ENCODE measurements at places on chromosomes 6 and 20.

- DNase-seq, result no peak
Observed at GRCh38 chr20:63546956-63547724, 409 bp downstream of the SRMS start.

DNA sequence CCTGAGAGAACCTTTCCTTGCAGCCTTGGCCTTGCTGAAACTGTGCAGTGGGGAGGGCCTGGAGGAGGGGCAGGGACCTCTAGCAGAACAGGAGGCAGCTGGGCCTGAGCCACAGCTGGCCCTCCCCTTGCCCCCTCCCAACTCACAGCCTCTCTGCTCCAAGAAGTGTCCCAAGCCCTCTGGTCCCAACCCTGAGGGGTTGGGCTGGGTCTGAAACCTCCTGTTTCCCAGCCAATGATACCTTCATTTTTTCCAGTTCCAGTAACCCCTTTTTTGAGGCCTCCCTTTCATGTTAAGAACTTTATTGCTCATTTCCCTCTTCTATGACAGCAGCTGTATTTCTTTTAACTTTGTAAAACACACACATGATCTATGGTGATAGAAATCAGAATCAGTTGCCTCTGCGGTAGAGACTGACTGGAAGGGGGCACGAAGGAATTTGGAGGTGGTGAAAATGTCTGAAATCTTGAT, 17.9 kb upstream of the ARMC12 start:
- peak; percentile 39 for DNase-seq

DNA sequence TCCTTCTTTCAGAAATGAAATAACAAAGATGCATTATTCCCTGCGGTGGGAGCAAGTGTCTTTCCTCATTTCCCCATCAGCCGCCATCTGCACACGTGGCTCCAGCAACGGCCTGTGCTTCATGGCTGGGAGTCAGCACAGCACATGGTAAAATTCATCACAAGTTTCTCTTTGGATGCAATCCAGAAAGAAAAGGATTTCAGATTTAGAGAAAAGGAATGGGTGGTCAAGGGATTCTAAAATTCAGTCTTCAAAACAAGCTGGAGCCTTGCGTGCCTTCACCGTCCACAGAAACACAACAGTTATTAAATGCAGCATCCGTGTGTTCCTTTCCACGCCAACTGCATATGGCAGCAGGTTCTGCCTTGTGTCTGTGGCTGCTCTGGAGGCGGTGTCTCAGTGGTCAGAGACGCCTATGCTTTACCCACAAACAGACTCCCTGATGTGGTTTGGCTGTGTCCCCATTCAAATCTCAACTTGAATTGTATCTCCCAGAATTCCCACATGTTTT, 107.6 kb downstream of the THBS2 start:
- DNase-seq, result no peak

DNA sequence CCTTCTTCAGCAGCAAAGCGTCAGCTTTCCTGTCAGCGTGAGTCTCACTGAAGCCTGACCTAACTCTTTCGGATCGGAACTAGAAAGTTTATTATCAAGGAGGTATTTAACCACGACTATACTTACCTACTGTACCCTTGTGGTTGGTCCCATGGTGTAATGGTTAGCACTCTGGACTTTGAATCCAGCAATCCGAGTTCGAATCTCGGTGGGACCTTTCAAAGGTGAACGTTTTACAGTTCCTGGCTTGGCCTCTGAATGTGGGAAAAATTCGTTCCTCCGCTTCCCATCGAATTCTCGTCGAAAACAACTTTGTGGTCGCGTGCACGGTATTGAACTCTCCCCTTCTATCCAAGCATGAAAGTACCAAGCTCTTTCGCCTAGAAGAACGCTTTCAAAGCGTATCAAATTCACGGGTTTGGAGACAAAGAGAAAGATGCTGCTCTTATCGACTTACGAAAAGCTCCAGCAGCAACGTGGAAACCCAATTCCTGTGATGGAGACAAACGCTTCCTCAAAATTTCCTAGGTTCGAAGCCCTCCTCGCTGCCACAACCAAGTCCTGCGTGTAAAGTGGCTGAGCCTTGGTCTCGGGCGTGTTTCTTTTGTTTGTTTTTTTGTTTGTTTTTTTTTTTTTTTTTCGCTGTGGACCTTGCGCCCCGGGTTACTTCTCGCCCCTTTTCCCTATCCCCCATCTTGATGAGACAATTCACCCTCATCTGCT, 63.7 kb downstream of the GPX5 start:
- no peak for DNase-seq

- no peak for DNase-seq
Observed at GRCh38 chr6:25874118-25874517, at the start of gene SLC17A3. Gene SLC17A3 (minus strand): TSS chr6:25874243. CDS start chr6:25868387, 5,856 bp downstream.

GRCh38 chr20:38969708-38970107, 7.6 kb downstream of the DHX35 start:
- no peak for DNase-seq

GRCh38 chr6:22664968-22665367, 95.6 kb downstream of the HDGFL1 start:
- no peak for DNase-seq

- no peak for DNase-seq
Observed at GRCh38 chr6:36822506-36823269, 16.6 kb downstream of the CPNE5 start.

- no peak for DNase-seq
Observed at GRCh38 chr20:50286609-50287008, 96.0 kb downstream of the CEBPB start.

DNA sequence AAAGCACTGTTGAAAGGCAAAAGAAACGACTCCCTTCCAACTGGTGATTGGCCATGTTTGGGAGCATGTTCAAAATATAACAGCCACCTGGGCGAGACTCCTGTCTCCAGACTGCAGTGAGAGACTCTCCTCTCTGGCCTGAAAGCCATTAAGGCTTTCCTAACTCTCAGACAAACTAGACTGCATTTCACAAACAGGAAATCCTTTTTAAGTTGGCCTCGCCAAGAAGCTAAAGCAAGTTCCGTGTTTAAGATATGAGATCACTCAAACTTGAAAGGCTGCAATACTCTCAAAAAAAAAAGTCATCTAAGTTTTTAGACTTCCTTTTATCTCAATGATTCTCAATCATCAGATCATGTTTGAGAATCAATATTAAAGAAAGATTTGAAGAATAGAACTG, 117.0 kb downstream of the TFAP2A start:
- no peak for DNase-seq

DNA sequence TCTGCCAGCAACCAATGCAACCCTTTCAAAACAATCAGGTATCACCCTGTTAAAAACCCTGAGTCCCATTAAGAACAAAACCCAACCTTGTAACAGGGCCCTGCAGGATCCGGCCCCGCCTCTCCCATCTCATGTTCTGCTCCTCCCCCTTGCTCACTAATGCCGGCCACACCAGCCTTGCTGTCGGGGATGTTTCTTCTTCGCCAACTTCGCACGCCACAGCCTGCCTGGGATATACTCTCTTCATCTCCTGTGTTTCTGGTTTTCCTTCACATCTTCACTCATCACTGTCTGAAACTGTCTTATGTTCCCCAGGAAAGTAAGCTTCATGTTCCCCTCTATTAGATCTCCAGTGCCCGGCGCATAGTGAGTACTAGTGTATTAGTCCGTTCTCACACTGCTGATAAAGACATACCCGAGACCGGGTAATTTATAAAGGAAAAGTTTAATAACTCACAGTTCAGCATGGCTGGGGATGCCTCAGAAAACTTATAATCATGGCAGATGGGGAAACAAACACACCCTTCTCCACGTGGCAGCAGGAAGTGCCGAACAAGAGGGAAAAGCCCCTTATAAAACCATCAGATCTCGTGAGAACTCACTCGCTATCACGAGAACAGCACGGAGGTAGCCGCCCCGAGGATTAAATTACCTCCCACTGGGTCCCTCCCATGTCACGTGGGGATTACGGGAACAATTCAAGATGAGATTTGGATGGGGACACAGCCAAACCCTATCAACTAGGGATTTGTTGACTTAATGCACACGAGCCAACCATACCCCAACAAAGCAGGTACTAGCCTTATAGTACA, 5.1 kb downstream of the TP53RK start:
- DNase-seq, result no peak

GRCh38 chr6:106099235-106099537, 13.1 kb downstream of the PRDM1 start:
- DNase-seq, result no peak

DNA sequence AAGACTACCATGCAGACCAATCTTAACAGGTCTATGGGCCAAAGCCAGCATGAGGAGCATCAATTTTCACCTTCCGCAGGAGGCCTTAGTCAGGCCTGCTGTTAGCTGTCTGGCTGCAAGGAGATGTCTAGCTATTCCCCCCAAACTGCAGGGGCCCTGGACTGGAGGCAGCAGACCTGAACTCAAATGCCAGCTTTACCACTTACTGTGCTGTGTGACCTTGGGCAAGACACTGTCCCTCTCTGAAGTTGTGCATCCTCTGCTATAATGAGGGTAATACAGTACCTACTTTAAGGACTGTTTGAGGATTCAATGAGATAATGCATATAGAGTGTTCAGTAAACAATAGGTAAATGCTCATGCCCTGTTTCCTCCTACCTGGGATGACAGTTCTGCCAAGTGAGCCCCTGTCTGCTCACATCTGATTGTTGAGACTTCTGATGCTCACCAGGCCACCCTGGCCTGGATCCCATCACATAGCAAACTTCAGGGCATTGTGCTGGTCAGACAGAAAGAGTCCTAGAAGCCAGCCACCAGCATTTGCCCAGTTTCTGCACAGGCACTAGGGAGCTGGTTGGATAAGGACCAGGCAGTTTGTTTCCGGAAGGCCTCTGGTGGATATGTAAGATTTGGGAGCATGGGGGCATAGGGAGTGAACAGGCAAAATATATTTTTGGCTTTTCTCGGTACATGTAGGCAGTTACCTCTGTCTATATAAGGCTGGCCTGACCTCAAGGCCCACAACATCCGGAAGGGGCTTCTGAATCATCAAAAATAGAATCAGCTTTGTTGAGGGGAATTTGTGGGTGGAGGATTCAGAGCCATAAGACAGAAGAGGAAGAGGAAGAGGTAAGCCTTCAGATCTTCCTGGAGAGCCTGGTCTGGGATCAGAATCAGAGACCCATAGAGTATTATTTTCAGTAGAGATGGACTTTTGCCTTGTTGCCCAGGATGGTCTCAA, 2.3 kb upstream of the OCSTAMP start:
- peak; percentile 12 for DNase-seq

DNA sequence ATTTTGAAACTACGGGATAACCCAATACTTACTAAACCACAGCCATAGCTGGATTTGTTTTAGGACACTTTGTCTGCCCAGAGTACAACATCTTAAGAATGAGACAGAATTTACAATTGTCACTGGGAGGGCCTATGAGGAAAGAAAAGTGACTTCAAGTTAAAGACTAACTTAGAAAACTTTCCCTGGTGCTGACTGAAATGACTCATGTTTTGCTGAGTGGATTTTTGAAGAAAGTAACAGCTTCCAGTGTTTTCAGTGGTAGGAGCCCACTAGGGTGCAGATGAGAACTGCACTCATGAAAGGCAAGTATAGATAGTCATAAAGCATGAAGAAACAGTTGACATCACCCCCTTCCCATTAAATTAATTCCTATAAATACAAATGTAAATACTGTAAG, 988.2 kb upstream of the MAP3K7 start:
- DNase-seq, result no peak

DNA sequence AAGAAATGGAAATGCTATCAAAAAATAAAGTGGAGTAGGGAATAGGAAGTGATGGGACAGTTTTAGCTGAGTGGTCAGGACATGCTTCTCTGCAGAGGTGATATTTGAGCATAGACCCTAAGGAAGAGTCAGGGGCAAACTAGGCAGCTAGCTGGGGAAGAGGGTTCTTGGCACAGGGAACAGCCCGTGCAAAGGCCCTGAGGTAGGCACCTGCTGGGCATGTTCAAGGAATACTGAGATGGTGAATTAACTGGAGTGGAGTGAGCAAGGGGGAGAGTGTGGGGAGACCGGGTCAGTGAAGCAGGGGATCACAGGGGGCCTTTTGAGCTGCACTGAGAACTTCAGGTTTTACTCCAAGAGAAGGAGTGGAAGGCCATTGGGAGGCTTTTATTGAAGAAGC, 7.5 kb upstream of the SIRPA start:
- DNase-seq, result no peak

DNA sequence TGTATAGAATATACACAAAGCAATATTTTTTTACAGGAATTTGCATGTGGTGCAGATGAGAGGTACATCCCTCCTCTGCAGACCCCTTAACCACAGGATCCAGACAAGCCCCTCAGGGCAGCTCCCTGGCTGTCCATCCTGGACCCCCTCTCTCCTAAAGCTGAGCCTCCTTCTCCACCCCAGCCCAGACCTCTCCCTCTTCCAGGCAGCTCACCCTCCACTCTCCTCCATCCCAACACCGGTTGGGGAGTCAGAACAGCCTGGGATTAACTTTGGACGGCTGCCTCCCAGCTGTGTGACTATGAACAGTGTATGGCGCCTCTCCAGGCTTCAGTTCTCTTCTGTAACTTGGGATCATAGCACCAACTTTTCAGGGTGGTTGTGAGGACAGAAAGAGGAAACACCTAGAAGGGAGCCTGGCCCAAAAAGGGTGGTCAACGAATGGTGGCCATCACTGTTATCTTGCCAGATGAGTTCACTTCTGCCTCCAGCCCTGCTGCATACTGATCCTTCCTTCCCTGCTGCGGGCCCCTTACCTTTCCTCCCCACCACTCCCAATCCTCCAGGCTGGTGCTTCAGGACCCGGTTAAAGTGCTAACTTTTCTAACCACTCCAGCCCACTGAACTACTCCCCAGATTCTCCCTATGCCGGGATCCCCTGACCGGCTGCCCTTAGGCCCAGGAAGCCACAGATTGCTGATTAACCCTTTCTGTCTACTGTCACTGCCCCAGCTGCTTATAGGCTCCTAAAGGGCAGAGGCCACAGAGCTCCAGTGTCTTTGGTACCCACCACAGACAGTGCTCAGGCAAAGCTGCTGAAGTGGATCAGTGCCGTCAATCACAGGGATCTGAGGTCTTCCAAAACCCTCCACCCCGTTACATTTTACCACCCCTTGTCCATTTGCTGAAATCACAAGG, 55.9 kb downstream of the GPR6 start:
- DNase-seq, result no peak

DNA sequence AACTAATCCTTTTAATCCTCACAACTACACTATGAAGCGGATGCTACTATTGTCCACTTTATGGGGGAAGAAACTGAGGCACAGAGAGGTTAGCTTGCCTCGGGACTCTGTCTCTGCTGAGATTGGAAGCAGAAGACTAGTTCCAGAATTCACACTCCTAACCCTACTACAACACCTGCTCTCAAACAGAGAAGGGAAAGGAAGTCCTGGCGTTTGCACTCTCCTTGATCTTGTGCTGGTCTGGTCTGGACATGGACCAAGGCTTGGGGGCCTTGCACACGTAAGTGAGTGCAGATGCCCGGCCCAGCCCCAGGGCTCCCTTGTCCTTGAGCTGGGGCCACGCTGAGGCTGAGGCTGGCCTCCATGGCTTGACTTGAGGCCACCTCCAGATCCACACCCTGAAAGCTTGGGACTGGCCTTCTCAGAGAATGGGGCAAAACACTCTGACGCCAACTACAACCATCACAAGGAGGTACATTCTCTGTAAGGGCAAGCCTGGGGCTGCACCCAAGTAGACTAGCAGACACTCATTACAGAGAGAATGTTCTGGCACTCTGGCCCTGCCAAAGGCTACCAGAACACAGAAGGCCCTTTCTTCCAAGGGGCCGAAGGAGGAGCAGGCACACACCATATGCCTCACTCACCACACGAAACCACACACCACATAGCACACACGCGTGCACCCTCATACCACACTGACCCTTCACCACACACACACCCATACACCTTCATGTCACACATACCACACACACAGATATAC, 33.3 kb upstream of the EZR start:
- DNase-seq, result no peak
